ENCODE measurements at places on chromosomes 1 and 21.

DNA sequence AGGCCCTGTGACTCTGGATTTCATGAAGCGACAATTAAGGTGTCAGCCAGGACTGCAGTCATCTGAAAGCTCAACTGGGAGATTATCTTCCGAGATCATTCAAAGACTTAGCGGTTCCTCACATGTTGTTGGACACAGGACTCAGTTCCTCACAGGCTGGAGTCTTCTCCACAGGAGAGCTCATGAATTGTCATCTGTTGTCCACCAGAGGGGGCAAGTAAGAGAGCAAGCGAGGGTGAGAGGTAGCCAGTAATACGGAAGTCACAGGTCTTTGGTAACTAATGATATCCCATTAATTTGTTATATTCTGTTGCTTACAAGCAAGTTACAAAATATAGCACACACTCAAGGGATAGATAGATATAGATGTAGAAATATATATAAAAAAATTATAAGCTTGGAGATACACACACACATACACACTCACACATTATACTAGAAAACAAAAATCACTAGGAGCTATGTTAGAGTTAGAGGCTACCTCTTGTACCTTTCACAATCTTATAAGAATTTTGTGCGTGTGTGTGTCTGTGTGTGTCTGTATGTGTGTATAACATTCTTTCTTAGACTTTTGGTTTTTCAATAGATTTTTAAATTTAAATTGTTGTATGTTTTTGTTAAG lies 1695.3 kb downstream of the BRINP3 start:
- DNase-seq: peak; percentile 36

DNA sequence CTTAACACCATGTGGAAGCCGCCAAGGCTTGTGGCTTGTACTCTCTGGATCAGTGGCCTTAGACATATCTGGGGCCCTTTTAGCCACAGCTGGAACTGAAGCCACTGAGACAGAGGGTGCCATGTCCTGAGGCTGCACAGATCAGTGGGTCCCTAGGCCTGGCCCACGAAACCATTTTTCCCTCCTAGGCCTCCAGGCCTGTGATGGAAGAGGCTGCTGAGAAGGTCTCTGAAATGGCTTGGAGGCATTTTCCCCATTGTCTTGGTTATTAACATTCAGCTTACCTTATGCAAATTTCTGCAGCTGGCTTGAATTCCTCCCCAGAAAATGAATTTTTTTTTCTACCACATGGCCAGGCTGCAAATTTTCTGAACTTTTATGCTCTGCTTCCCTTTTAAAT lies 15.1 kb upstream of the DPH5 start:
- no peak for DNase-seq

GRCh38 chr1:229114315-229114714 lies 156.6 kb upstream of the RAB4A start:
- peak; percentile 57 for DNase-seq

DNA sequence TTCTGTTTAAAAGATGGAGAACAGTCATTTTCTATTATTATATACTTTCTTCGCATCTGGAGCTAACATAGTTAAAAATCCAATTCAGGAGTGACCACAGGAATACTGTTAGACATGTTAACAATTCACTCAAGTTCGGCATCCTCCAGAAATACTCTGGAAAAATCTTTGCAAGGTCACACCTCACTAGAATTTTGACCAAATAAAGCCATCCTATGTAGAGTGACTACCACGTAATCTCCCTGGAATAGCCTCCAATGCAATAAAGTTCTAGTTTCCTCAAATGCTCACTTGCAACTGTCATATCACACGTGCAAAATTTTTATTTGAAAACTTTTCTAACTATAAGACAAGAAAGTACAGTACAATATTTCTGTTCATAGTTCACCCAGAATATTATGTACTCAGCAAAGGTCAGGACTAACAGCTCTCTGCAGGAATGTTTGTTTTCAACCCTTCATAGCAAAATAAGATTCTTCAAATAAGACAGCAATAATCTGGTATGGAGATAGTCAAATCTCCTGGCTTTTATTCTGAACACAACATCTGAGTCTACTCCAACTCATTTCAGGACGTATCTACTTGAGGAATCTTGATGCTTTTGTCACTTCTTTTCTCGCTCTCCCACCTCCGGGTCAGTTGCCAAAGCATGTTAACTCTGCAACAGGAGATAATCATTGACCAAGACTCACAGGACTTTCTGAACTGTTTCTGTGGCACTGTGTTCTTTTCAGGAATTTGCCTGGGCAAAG lies 82.6 kb downstream of the GDAP2 start:
- no peak for DNase-seq

GRCh38 chr1:2238361-2239012 lies 10.4 kb downstream of the SKI start:
- DNase-seq: no peak

- DNase-seq: no peak
Measured at GRCh38 chr21:31798842-31799704, 67.2 kb upstream of the SCAF4 start.

GRCh38 chr1:195740862-195741261 lies 867.4 kb downstream of the KCNT2 start:
- DNase-seq: no peak

DNA sequence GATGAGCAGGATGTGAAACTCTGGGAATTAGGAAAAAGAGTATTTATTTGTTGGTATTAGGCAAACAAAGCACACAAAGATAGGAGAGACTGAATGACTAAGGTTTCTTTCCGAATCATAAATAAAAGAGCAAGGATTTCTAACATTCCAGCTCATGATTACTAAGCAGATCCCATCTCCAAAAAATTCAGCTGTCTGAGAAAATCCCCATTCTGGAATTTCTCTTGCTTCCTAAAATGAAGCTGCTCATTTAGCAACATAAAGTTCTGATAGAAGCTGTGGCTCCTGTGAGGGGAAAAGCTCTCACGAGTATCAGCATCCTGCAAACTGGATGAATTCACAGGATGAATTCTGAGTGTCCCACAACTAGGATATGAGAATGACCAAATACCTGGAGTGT lies 6.7 kb upstream of the SH2D5 start:
- DNase-seq: no peak

DNA sequence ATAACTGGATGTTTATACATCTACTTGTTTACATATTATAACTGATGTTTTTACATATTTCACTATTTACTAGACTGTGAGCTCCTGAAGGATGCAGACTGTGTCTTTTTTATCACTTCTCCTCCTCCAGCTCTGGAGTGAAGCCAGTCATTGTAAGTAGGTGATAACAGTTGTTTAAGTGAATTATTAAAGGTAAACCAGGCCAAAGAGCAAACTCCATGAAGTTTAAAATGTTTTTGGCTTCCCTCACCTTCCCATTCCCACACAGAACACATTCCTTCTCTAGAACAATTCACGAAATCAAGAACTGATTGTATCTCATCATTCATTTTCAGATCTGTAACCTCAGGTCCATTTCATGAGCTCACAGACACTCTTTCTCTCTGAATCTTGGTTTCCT lies 98.3 kb downstream of the DAB1 start:
- DNase-seq: no peak

DNA sequence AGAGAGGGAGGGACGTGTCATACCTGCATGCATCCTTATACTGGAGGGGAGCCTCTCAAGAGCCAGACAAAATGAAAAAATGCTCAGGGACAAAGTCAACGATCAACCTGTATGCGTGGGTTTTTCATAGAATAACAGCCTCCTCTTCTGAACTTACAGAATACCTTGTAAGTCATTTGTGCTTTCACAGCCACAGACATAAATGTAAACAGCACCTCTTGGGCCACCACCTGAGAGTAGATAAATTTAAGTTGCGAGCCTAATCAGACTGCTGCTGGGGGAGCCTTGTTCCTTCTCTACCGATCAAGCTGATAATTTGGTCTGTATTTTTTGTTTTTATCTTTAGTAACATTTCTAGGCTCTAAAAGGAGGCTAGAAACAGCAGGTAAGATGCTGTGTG lies 223.1 kb downstream of the KIF26B start:
- no peak for DNase-seq

GRCh38 chr1:60436186-60436585 lies 362.6 kb upstream of the C1orf87 start:
- DNase-seq: no peak

GRCh38 chr1:44685881-44686280 lies 11.4 kb downstream of the ARMH1 start:
- DNase-seq: no peak

DNA sequence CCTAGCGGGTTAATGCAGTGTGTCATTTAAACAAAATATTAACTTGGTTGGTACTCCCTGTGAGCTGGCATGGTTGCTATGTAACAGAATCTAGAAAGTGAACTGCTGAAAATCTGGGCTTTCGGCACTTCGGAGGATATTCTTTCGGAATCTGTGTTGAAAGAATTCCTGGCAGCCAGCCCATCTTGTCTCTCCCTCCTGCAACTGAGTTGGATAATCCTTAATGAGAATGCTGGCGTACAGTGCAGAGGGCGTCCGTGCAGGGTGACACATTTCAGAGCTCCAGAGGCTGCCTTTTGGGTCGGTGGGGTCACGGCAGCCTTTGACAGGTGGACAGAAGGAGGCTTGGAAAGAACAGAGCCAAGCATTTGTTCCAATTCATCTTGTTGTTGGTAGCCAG lies 3.7 kb downstream of the KAZN start:
- peak; percentile 58 for DNase-seq

DNA sequence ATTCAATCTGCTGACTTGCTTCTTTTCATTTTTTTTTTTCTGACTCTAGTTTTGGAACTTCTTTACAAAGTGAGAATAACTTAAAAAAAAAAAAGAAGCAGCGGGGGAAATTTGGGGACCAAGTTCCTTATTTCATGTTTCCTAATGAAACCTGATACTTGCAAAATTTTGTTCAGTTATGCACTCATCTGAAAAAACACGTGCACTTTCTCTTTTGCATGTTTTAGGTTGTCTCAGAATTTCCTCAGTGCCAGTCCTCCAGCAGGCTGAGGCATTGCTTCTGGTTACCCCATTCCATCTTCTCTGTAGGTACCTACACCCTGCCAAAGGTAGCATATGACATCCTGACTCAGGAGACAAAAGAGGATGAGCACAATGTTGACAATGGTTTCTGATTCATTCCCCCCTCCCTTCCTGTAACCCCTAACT lies 299.7 kb downstream of the GRIK1 start:
- DNase-seq: no peak

DNA sequence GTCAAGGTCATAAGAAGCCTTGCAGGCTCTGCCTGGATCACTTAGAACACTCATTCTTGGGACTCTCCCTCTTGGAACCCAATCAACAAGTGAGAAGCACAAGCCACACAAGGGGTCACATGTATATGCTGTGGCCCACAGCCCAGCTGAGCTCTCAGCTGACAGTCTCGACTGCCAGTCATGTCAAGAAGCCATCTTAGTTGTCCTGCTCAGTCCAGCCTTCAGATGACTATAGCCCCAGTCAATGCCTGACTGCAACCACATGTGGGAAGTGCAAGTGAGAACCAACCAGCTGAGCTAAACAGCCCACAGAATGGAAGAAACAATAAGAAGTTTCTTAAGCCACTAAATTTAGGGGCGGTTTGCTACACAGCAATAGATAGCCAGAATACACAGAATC lies 356.0 kb downstream of the KCNH1 start:
- no peak for DNase-seq

DNA sequence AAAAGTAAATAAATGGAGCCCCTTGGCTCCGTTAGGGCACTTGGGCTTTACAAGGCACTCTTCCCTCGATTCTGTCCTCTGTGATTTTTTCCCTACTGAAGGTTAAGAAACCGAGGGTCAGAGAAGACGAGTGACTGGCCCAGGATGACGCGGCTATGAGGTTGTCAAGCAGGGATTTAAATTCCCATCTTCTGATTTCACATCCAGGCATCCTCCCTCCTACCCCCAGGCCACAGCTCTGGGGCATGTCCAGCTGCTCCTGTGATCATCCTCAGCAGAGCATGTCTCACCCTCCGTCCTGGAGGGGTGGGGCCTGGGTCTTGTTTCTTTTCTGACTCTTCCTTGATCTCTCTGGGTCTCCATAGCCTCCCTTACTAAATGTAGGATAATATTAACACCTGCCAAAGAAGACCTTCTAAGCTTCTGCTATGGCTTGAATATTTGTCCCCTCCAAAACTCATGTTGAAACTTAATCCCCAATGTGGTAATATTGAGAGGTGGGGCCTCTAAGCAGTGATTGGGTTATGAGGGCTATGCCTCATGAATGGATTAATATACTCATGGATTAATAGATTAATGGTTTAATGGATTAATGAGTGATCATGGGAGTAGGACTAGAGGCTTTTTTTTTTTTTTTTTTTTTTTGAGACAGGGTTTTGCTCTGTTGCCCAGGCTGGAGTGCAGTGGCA lies 4.6 kb downstream of the CRYBG2 start:
- peak; percentile 94 for DNase-seq

DNA sequence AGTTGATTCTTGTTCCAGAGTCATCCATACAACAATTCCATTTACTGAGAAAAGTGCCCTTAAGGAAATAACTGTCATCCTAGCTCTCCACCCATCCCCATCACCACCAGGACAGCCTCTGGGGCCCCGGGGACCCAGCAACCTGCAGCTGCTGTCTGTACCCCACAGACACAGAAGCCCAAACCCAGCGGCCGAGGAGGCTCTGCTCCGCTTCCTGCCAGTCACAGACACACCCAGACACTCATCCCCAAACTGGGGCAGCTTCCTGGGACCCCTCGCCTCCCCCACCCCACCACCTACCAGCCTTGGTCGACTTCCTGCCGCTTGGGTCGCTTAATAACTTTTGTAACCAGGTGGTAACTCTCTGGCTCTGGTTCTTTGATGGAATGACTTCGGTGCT lies 121.6 kb upstream of the SLC25A33 start:
- no peak for DNase-seq

DNA sequence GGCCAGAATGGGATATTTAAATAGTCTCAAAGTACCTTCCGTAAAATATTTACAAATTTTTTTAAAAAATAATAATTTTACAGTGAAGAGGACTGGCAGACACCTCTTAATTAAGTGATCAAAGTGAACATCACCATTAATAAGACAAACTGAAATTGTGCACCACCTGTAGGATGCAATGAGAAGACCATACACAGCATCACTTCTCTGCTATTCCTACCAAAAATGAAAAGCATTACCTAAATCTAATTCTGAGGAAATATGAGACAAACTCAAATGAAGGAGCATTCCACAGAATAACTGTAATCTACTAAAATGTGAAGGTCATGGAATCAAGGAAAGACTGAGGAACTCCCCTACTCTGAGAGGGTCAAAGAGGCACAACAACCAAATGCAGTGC lies 68.2 kb upstream of the PRDX6 start:
- no peak for DNase-seq

- DNase-seq: no peak
Measured at GRCh38 chr1:36306210-36306901, at the start of gene SH3D21. TSS of gene SH3D21 (plus strand) at chr1:36306368. CDS start at chr1:36306421, 53 bp downstream.

- DNase-seq: no peak
Measured at GRCh38 chr1:51621161-51621560, 4.3 kb downstream of the OSBPL9 start.

- DNase-seq: no peak
Measured at GRCh38 chr1:156706657-156707416, 1.5 kb upstream of the CRABP2 start.

GRCh38 chr1:225517697-225518096 lies 89.9 kb upstream of the LBR start:
- no peak for DNase-seq

- DNase-seq: no peak
Measured at GRCh38 chr1:206658264-206658980, 23.1 kb downstream of the DYRK3 start.

- DNase-seq: no peak
Measured at GRCh38 chr1:12053752-12054548, 9.2 kb upstream of the TNFRSF8 start.

- no peak for DNase-seq
Measured at GRCh38 chr21:42565206-42565810, 51.7 kb downstream of the SLC37A1 start.
